ENCODE measurements at places on chromosomes 2 and 18. TPM values are rescaled to one million over a fixed set of nuclear protein-coding genes. Genes with fewer than 3 reads are reported as not detected.
A peak's percentile ranks its signal among the peaks of the same experiment; 100 is the strongest.

Gene PPP1R1C
- total RNA-seq, result not detected

Gene RPRM
- 3.3 TPM for total RNA-seq

Gene MAPK4
- total RNA-seq, result 14.5 TPM

Gene RGPD4
- not detected for total RNA-seq

Gene MC2R
- total RNA-seq, result not detected

DNA sequence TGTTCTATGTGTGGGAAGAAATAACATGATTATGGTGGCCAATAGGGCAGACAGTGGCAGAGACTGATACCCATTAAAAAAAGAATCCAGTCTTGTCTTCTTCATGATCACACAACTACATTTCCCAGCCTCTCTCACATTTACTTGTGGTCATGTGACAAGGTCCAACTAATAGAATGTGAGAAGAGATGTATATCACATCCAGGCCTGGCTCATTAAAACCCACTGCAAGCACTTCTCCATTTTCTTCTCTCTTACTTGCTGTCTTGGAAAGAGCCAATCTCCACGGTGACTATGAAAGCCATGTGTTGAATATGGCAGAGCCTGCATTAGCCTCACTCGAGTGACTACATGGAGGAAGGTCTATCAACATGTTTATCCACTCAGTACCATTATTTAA, 306.2 kb upstream of the ZEB2 start:
- no peak overlapping the region for H3K27ac ChIP-seq
- no peaks in the 10 kb centered on the region for H3K27me3 ChIP-seq
- H3K36me3 ChIP-seq, result no peaks in the 10 kb centered on the region
- DNase-seq, result no peak
- H3K4me3 ChIP-seq, result no peak overlapping the region
- H3K4me1 ChIP-seq, result no peaks in the 10 kb centered on the region

- no peak overlapping the region for H3K4me3 ChIP-seq
- DNase-seq, result no peak
- H3K36me3 ChIP-seq, result peaks cover 84% of the 10 kb centered on the region
- H3K4me1 ChIP-seq, result peaks cover 97% of the 10 kb centered on the region
- H3K27me3 ChIP-seq, result no peaks in the 10 kb centered on the region
These were observed 198.5 kb downstream of the TNS1 start for GRCh38 chr2:217804338-217804737.

DNA sequence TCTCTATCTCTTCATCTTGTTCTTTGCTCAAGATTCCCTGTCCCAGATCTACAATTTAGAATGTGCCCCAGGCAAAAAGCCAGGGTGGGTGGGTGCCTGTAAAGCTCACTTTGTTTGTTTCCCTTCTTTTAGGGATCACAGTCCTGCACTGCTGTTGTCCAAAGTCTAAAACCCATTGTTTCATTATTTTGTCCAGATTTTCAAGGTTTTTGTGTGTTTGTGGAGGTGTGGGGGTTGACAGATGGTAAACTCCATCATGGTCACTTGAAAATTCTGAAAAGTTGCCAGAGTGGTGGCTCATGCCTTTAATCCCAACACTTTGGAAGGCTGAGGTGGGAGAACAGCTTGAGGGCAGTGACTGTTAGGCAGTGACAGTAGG, 41.5 kb downstream of the YES1 start:
- H3K36me3 ChIP-seq, result no peaks in the 10 kb centered on the region
- no peak for DNase-seq
- H3K27ac ChIP-seq, result no peak overlapping the region
- H3K4me1 ChIP-seq, result peaks cover 5% of the 10 kb centered on the region
- H3K27me3 ChIP-seq, result no peaks in the 10 kb centered on the region

GRCh38 chr2:122236152-122236874, 480.9 kb downstream of the TSN start:
- no peaks in the 10 kb centered on the region for H3K4me1 ChIP-seq
- H3K4me3 ChIP-seq, result no peak overlapping the region
- no peak for DNase-seq
- no peak overlapping the region for H3K27ac ChIP-seq
- H3K27me3 ChIP-seq, result no peaks in the 10 kb centered on the region
- no peaks in the 10 kb centered on the region for H3K36me3 ChIP-seq

- no peak overlapping the region for H3K27ac ChIP-seq
- peaks cover 21% of the 10 kb centered on the region for H3K4me1 ChIP-seq
- DNase-seq, result peak; percentile 74
- no peaks in the 10 kb centered on the region for H3K27me3 ChIP-seq
These were observed 68.6 kb downstream of the STEAP3 start for GRCh38 chr2:119292226-119292625.

DNA sequence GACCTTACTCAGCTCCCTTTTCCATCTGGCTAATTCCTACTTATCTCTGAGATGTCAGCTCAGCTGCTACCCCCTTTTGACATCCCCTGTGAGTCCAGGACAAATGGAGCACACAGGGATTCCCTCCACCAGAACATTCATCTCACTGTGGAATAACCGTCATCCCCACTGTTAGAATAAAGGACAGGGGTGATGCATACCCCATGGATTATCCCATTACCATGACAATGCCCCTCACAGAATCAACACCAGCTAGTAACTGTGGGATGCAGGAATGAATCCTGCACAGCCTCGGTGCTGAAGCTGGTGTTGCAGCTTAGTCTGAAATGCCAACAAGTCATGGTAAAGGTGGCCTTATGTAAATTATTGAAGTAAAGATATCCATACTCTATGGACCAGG, 624.8 kb upstream of the RAB6C start:
- no peaks in the 10 kb centered on the region for H3K4me1 ChIP-seq
- no peaks in the 10 kb centered on the region for H3K27me3 ChIP-seq
- DNase-seq, result no peak
- H3K36me3 ChIP-seq, result no peaks in the 10 kb centered on the region
- no peak overlapping the region for H3K27ac ChIP-seq

DNA sequence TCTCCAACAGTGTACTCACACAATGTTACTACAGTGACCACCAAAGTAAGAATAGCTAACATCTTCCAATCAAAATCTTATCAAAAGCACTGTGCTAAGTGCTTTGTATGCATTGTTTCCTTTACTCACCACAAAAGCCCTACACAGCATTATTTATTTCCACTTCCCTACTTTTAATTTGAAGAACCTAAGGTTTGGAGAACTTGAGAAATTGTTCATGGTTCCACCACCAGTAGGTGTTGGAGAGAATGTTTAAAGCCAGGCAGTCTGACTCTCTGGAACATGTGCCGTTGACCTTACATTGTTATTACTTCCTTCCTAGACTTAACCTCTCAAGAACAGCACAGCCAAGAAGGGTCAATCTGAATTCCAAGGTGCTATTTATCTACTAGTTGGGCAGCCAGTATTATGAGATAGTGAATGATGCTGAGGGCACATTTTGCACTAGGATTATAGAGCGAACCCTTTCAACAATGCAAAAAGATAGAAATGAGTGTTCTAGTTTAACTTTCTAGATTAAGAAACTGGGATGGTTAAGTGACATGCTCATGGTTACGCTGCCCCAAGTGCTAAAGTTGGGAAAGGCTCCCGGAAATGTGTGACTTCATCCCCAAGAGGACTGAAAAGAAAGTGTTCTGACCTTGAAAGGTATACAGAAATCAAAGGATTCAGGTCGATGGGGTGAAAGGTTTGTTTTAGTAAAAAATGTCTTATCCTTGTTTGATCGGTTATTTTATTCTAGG, 55.2 kb upstream of the FAM136A start:
- no peaks in the 10 kb centered on the region for H3K27me3 ChIP-seq
- no peak overlapping the region for H3K27ac ChIP-seq
- no peaks in the 10 kb centered on the region for H3K4me1 ChIP-seq

All from esophagus muscularis mucosa (tissue), 4 donors.